ENCODE measurements at places on chromosomes 11 and 22. TPM values are rescaled to one million over a fixed set of nuclear protein-coding genes. Genes with fewer than 3 reads are reported as not detected.

OR51A7 gene
- total RNA-seq, result not detected

- H3K4me3 ChIP-seq, result no peak overlapping the region
- peaks cover 6% of the 10 kb centered on the region for H3K4me1 ChIP-seq
- no peaks in the 10 kb centered on the region for H3K27me3 ChIP-seq
- H3K36me3 ChIP-seq, result peaks cover 17% of the 10 kb centered on the region
- DNase-seq, result no peak
Measured at GRCh38 chr11:66188580-66188979, 79.9 kb upstream of the RAB1B start.

DNA sequence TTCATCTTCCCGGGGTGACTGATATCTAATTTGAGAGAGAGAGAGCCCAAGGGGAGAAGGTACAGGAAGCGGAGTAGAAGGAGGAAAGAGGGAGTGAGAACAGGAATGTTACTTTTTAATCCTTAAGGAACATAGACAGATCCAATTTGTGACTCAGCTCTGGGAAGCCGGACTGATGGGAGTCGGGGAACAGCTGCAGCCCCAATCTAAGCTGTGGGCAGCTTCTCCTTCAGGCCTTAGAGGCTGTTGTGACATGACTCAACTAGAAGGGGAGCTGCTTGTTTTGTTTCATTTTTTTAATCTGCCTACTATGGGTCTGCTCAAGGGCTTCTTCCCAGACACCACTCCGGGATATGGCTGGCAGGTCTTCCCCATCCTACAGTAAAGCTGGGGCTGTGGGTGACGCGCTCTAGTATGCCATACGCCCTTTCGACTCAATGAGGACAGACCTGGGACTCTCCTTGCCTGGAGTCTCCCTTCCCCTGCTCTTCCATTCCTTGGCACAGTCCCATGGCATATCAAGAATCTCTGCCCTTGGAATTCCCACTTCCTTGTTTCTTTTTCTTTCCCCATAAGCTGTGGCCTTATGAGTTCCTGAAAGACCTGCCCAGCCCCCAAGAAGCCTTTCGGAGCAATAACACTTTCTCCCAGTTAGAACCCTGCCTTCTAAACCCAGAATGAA is 103.3 kb upstream of the AKIP1 start:
- no peak overlapping the region for H3K4me3 ChIP-seq
- no peak overlapping the region for H3K27ac ChIP-seq
- H3K4me1 ChIP-seq, result peaks cover 9% of the 10 kb centered on the region
- H3K36me3 ChIP-seq, result no peaks in the 10 kb centered on the region
- no peak for DNase-seq

DNA sequence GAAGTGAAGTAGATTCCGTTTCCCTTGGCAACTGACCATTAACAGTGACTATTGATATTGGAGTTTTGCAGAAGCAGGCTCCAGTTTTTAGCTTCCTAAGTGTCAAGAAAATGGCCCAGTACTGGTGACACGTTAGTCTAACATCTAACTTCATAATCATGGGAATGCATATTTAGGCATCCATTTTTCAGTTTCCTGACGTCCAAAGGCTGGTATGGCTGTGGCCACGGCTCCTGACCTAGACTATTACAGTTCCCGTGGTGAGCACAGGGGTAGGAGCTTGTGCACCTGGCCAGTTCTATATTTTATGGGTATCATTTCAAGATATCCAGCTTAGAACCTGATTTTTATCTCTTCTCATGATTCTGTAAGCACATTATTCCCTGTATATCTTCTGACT is 323.8 kb downstream of the GUCY1A2 start:
- no peaks in the 10 kb centered on the region for H3K4me1 ChIP-seq
- no peak overlapping the region for H3K27ac ChIP-seq
- no peaks in the 10 kb centered on the region for H3K36me3 ChIP-seq

Data from activated CD4-positive, alpha-beta T cell treated with anti-CD3 and anti-CD28 coated beads, Interleukin-2, amount 10 ng/mL, durations not matched to agents 24 days and 14 days (primary cell).